EL (cell line): ENCODE measurements at places on chromosomes 3 and 15.
A peak's percentile ranks its signal among the peaks of the same experiment; 100 is the strongest.

DNA sequence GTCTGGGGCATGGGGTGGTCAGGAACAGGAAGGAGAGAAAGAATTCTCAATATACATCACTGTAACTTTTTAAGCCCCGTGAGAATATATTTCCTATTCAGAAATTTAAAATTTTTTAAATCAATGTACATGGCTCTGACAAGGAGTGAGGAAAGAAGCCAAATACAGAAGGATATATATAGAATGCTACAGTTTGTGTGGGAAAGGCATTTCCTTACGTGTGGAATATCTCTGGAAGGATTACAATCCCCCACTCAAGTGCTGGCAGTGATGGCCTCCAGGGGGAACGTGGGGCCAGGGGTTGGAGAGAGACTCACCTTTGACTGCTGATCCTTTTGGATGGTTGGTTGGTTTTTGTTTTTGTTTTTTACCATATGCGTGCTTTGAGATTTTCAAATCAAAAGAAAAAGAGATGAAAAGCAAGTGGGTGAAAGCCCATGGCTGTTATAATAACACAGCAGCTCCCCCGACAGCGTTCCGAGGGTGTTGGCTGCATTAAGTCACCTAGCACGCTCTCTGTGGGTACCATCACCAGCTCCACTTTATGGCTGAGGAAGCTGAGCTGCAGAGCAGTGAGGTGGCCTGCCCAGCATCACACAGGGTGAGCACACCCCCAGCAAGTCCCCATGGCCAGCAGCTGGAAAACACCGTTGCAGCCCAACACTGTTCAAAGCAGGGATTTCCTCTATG, 39.9 kb downstream of the TPRA1 start:
- no peak for DNase-seq

GRCh38 chr15:40952901-40953712, at the start of gene CHAC1:
CHAC1 (plus strand) TSS chr15:40953471; CDS start chr15:40953584, 113 bp downstream.
- DNase-seq, result peak; percentile 98

DNA sequence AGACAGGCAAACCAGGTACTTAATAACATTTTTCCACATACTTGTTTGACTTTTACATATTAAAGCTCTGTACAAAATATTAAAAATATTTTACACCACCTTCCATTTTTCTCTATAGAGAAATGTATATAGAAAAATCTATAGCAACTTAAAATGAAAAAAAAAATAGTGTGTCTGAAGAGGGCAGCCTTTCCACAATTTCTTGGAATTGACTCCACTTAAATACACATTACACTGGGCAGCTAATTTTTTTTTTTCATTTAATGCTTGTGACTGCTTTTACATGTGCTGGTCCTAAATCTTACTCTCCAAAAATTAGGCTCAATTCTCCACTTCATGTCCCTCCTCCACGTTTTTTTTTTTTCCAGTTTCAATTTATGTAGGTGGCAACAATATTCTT, 427.0 kb upstream of the RBMS3 start:
- no peak for DNase-seq

DNA sequence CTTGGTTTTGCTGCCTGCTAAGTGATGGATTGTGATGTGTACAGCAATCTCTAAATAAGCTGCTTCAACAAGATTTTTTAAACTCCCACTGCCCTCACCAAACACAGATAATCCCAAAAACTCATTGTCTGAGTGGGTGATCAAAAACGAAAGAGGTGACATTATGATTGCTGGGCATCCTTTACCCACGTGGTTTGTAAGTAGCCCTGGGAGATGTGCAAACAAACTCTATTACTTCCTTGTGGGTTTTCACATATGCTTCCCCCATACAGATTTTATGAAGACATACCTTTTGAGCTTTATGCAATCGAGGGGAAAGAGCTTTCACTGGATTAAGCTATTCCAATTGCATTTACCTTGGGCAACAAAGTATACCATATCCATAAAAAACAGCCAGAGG, 1000.4 kb downstream of the FHIT start:
- DNase-seq, result no peak

GRCh38 chr15:67196672-67197363, 57.6 kb downstream of the AAGAB start:
- DNase-seq, result peak; percentile 85

- DNase-seq, result no peak
These were observed 374.7 kb downstream of the IL5RA start for GRCh38 chr3:2735392-2735894.

DNA sequence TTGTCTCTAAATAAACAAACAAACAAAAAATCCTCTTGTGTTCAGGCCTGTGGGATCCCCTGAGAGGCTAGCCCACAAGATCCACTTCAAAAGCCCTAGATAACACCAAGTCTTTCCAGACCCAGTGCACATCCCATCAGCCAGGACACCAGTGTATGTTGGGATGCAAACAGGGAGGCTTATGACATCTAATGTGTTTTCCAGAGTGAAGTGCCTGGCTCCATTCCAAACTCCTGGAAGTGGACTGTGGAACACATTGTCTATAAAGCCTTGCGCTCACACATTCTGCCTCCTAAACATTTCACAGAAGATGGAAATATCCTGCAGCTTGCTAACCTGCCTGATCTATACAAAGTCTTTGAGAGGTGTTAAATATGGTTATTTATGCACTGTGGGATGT, 57.0 kb downstream of the MLH1 start:
- no peak for DNase-seq

GRCh38 chr15:38683382-38684242, 119.0 kb upstream of the RASGRP1 start:
- DNase-seq, result peak; percentile 58

DNA sequence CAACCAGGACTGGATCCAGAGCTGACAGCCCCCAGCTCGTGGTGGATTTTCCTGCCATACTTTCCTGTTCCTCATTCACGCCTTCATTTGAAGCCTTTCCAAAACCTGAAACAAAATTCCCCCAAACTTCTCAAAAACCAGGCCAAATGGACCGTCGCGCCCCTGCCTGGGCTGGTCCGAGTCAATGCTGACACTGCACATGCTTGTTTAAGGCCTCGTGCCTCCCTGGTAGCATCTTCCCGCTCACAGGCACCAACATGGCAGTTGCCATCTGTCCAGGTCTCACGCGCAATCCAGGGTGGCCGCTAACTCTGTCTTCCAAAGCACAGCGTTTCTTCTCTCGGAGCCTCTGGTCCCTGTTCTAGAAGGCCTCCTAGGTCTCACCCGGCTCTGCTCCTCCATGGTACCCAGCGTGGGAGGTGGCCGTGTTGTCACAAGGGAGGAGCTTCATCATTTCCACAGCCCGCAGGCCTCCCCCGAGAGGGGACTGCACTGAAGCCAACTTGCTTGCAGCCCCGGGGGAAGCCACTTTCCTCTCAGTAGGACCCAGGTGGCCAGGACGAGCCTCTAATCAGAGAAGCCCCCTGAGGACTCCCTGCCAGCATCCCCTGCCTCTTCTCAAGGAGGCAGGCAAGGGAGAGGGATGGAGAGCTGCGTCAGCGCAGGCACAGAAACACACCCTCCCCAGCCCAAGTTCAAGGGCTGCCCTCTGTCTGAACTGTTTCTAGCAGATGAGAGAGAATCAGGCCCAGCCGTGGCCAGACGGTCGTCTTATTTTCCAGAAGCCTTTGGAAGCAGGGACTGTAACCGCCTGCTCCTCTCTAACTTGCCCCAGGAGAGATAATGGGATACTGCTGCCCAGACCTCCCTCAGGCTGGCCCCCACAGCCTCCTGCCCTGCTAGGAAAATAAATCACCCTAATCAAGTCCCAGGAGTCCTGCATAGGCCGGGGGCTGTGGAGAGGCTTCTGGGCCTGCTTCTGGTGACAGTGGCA, 152.8 kb upstream of the TLE3 start:
- DNase-seq, result no peak

DNA sequence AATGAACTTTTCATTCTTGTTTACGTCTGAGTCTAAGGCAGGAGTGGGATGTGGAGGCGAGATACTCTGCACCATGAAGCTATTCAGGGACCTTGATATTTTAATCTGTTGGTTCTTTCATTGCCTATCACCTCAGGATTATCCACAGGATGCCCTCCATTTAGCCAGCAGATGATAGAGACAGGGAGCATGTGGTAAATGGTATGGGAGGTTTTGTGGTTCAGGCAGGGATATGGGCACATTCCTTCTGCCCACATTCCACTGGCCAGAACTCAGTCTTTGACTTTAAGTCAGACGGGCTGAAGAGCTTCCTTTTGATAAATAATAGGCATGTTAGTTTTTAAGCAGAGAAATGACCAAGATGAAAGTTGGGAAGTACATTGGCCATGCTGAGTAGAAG, 548.0 kb upstream of the CCDC54 start:
- DNase-seq, result peak; percentile 57

DNA sequence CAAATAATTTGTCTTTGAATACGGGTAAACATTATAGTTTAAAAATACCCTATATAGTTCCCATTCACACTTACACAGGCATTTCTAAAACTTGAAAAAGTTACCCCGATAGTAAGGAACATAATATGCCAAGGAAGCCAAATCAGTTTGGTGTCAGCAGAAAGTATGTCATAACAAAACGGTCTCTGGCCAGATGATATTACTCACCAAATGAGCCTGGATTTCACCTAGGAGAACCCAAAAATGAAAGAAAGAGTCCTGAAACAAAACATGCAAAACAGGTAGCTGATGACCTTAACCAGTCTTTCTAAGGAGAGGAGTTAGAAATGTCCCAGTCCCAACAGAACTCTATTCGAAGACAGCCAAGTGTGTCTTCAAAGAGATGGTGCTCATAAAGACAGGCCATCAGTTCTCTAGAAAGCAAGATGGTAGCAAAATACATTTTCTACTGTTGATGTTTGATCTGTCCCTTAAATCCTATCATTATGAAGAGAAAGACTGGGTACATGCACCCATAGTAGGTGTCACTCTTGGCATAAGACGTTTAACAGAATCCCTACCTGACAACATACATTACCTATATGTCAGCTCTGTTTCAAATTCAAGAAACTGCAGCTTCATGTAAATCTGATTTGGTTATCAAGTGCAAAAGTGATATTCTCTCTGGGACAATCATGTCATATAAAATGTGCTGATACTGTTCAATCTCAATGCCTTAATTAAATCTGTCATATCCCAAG, 942.5 kb downstream of the ROBO1 start:
- DNase-seq, result no peak

DNA sequence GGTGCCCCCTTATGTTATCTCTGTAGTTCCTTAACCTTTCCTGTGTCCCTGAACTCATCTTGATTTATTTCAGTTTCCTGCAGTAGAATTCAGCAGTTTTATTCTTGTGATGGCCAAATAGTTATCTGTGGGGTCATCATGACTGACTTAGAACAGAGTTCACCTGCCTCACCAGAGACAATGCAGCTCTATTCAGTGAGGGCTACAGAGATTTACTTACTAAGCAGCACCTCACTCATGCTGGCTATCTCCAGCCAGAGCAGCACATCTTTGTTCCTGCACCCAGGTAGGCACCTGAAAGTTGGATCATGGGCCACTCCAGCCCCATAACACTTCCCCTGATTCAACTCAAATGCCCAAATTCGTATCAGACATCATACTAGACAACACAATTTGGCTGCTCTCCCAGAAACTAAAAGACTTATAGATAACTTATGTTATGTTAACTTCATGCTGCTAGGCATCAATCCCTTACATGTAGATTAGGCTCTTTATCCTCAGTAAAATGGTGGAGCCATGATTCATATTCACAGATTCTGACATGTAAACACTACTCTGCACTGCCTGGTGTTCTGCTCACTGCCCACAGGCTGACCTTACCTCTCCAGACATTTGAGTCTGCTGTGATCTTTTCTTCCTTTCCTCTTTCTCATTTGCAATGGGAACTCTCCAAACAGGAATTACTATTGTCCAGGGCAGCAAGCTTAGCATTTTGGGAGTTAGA, 9.3 kb upstream of the GOLGB1 start:
- no peak for DNase-seq

- no peak for DNase-seq
These were observed 112.0 kb downstream of the WNT7A start for GRCh38 chr3:13767896-13768295.

DNA sequence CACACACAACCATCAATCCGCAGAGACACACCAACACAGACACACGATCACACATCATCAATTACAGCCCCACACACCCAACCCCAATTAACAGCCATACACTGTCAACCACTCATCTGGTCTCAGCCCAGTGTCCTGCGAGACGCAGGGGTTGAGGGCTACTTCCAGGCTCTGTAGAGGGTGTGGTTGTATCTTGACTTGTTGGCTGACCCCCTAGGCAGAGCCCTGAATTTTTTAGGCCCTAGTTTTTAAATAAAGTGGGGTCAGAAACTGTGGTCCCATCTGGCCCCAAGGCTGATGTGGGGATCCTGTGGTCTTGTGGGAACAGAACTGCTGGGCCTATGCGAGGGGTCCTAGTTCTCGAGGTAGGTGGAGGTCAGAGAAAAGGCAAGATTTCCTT, 9.2 kb downstream of the VILL start:
- DNase-seq, result no peak

DNA sequence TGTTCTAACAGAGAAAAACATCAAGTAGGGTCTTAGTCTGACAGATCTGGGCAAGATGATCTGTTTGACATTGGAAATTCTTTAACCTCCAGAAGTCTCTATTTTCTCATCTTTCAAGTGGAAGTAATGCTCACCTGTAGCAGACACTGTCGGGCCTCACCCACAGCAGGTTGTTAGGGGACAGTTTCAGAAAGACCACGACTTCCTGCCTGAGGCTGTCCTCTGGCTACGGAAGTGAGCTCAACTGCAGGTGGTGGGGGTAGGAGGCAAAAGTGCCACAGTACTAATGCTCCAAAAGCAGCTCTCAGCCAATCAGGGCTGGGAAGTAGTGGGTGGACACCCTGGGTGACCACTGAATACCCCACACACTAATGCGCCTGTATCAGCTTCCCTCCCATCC, 111.4 kb upstream of the TOPAZ1 start:
- no peak for DNase-seq

GRCh38 chr15:77387365-77388105, 32.4 kb downstream of the PEAK1 start:
- DNase-seq, result peak; percentile 52

DNA sequence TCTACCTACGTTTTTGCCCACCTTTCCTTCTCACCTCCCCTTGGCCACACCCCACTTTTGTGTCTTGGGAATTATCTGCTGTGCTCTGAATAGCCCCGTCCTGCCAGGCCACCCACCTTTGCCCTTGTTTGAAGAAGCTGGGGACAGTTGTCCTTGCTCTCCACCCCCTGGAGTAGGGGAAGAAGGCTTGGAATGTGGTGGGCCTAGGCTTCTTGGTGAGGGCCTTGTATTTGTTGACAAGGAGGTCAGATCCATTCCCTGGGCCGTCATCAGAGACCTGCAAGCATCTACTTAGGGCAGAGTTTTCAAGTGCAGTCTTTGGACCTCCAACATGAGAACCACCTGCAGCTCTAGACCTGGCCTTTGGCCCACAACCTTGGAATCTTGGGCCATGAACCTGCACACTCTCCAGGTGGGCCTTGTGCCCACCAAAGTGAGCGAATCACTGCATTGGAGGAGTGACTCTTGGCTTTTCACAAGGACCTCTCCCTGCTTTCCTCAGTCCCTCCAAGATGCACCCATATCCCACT, 160.6 kb downstream of the APBA2 start:
- no peak for DNase-seq

DNA sequence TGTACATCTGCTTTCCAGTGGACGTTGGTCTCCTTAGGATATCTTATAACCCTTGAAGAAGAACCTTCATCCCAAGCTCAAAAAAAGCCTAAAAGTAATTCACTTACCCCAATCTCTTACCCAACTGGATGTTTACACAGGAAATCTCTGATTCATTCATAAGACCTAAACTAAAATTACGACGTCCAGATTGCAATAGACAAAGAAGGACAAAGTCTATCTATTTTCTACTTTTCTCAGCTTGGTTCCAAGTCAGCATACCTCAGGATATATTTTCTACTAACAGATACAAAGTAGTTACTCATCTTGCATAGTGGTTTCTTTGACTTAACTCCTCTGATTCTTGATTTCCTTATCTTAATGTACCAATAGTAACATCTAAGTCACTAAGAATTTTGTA, 669.9 kb downstream of the OTOL1 start:
- DNase-seq, result no peak
